Caco-2 (cell line): ENCODE measurements at places on chromosomes 16 and 17. TPM values are rescaled to one million over a fixed set of nuclear protein-coding genes. Genes with fewer than 3 reads are reported as not detected.

DNA sequence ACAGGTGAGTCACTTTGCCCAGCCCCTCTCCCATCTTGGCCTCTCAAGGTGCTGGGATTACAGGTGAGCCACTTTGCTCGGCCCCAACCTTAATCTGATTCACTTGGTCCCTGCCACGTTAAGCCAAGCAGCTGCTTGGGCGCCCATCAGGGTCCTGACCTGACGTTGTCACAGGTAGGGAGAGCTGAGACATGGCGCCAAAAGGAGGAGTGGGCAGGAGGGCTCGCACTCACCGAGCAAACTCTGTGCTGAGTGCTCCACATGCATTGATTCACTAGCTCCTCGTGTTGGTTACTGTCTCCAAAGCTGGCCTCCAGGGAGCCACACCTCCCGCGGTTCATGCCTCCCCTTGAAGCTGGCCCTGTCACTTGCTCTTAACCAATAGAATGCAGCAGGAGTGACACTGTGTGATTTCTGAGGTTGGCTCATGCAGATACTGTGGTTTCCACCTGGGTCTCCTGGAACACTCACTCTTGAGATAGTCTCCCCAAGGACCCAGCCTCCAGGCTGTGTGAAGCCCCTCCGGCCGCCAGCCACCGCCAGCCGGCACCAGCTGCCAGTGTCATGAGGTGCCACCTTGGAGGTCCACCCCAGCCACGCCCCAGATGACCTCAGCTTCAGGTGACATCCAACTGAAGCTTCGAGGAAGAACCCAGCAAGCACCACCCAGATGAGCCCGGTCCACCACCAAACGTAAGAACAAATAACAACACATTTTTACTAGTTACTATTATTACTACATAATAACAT lies 223.0 kb downstream of the GSG1L start:
- H3K4me3 ChIP-seq, result no peak overlapping the region
- no peaks in the 10 kb centered on the region for H3K27me3 ChIP-seq
- no peak for DNase-seq

- peaks cover 47% of the 10 kb centered on the region for H3K4me1 ChIP-seq
- no peaks in the 10 kb centered on the region for H3K27me3 ChIP-seq
- H3K27ac ChIP-seq, result no peak overlapping the region
Observed at GRCh38 chr16:85357924-85358505, 245.7 kb upstream of the CIBAR2 start.

DNA sequence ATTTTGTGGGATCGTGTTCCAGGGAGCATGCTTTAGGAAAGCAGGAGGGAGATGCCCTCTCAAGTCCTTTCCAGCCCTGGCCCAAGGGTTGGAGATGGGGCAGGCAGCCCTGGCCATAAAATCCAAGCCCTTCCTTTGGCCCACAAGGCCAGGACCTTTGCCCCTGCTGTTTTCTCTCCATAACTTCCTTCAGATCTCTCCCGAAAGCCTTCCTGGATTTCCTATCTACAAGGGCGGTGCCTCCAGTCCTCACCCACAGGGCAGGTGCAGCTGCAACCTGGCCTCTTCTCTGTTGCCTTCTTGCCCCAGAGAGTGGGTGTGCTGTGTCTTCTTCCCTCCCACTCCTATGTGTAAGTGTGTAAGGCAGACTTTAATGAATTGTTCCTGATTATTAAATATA lies 8.5 kb upstream of the PDP2 start:
- H3K36me3 ChIP-seq, result no peaks in the 10 kb centered on the region
- H3K27ac ChIP-seq, result no peak overlapping the region
- DNase-seq, result peak; percentile 45
- peaks cover 16% of the 10 kb centered on the region for H3K4me1 ChIP-seq

- no peaks in the 10 kb centered on the region; the same call in 1 of the 2 replicates for H3K4me1 ChIP-seq
- no peaks in the 10 kb centered on the region for H3K36me3 ChIP-seq
- no peak overlapping the region for H3K4me3 ChIP-seq
- no peak for DNase-seq
Observed at GRCh38 chr16:8576141-8577004, 13.9 kb downstream of the TMEM114 start.

DNA sequence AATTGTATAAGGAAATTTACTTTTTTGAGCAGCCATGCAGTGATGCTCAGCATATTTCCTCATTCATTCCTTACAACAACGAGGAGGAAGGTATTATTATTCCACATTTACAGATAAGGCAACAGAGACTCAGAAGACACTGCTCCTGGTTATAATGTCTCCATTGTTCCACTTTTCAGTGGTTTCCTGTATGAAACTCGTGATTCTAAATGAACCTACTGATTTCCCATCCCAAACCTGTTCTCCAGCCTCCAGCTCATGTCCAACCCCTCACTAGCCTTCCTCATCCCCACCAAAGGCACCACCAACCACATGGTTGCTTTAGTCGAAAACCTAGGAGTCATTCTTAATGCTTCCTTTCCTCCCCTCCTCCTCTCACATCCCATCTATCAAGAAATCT lies 12.5 kb upstream of the ERCC4 start:
- H3K4me3 ChIP-seq, result no peak overlapping the region
- no peak overlapping the region for H3K27ac ChIP-seq
- no peak for DNase-seq
- no peaks in the 10 kb centered on the region for H3K27me3 ChIP-seq

DNA sequence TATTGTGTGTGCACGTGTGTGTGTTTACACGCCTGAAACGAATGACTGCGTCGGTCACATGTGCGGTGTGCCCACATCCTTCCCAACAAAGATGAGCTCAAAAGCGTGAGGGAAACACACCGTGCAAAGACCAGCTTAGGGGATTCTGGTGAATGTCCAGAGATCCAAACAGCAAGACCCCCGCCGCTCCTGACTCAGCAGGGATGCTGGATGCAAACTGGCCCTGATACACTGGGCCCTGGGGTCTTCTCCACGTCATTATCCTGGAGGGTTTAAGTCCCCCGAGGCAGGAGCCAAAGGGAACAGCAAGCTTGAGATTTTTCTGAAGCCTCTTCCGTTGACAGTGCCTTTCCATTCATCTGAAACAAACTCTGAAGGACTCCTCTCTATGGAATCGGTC lies 59.2 kb downstream of the TBC1D16 start:
- H3K4me3 ChIP-seq, result no peak overlapping the region
- H3K4me1 ChIP-seq, result peaks cover 14% of the 10 kb centered on the region; the same call in 1 of the 2 replicates
- H3K36me3 ChIP-seq, result no peaks in the 10 kb centered on the region
- DNase-seq, result no peak

GRCh38 chr16:8901320-8901861 lies 19.2 kb downstream of the LITAFD start:
- H3K27ac ChIP-seq, result no peak overlapping the region
- H3K27me3 ChIP-seq, result no peaks in the 10 kb centered on the region
- no peak for DNase-seq
- H3K4me1 ChIP-seq, result no peaks in the 10 kb centered on the region

- H3K4me3 ChIP-seq, result no peak overlapping the region
- H3K4me1 ChIP-seq, result no peaks in the 10 kb centered on the region
- no peak for DNase-seq
- H3K36me3 ChIP-seq, result no peaks in the 10 kb centered on the region
Observed at GRCh38 chr17:48483004-48483403, 47.8 kb downstream of the HOXB1 start.

- no peak overlapping the region for H3K4me3 ChIP-seq
- no peak for DNase-seq
- H3K36me3 ChIP-seq, result no peaks in the 10 kb centered on the region
- H3K27ac ChIP-seq, result no peak overlapping the region
- H3K4me1 ChIP-seq, result no peaks in the 10 kb centered on the region
- H3K27me3 ChIP-seq, result no peaks in the 10 kb centered on the region
Observed at GRCh38 chr16:21164521-21165168, 6.2 kb downstream of the LDAF1 start.

DNA sequence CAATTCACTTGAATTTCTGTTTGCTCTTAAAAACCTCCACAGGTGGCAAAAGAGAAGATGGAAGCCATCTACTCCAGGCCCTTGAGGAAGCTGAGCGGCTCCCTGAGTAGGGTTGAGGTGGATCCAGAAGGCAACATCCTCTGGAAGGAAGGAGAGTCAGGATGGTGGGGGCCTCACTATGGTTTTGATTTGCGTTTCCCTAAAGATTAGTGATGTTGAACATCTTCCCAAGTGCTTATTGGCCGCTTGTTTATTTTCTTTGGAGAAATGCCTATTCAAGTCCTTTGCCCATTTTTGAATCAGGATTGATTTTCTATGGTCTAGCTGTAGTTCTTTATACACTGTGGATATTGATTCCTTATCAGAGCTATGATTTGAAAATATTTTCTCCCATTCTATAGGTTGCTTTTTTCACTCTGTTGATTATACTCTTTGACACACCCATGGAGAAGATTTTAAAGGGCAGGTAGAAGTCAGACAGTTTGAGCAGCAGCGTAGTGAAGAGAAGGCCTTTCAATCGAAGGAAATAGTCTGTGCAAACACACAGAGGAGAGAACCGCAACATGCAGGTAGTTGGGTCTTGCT lies 58.6 kb downstream of the WSB1 start:
- H3K27me3 ChIP-seq, result no peaks in the 10 kb centered on the region
- no peaks in the 10 kb centered on the region for H3K36me3 ChIP-seq
- DNase-seq, result no peak
- peak overlapping the region; percentile 93 for H3K4me3 ChIP-seq
- H3K27ac ChIP-seq, result peak overlapping the region; percentile 99

GRCh38 chr17:60748204-60748603 lies 70.6 kb downstream of the BCAS3 start:
- H3K36me3 ChIP-seq, result no peaks in the 10 kb centered on the region
- DNase-seq, result no peak
- peaks cover 5% of the 10 kb centered on the region; the same call in 1 of the 2 replicates for H3K4me1 ChIP-seq
- H3K4me3 ChIP-seq, result no peak overlapping the region
- no peak overlapping the region for H3K27ac ChIP-seq

- H3K4me1 ChIP-seq, result peaks cover 11% of the 10 kb centered on the region; the same call in 1 of the 2 replicates
- DNase-seq, result no peak
- H3K27ac ChIP-seq, result no peak overlapping the region
- no peak overlapping the region for H3K4me3 ChIP-seq
Observed at GRCh38 chr17:81074875-81075274, 39.9 kb downstream of the BAIAP2 start.

- no peak for DNase-seq
- H3K27me3 ChIP-seq, result no peaks in the 10 kb centered on the region
- H3K4me1 ChIP-seq, result no peaks in the 10 kb centered on the region
- H3K27ac ChIP-seq, result no peak overlapping the region
Observed at GRCh38 chr17:50355701-50356341, 9.9 kb downstream of the XYLT2 start.

DNA sequence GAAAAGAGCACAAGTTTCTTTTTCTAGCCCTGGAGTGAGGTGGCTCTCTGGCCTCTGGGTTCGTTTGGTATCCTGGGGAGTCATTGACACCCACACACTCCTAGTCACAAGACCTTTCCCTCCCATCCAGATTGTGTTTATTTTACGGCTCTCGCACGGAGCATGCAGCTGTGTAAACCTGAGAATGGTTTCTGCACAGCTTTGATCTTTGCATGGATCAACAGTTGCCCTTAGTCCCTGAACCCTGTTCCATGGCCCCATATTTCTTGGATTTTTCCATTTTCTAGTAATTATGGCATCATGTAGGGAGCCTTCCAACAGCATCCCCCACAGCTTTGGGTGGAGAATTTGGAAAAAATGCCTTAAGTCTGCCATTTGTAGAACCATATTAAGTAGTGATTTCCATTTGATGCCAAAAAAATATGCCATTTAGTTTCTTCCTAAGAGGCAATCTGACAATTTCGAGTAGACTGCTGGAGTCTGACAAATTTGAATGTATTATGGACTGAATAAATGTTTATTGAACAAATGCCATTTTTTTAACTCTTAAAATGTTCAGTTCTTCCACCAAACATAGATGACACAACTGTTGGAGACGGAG lies 197.7 kb downstream of the WWOX start:
- H3K4me1 ChIP-seq, result peaks cover 32% of the 10 kb centered on the region
- H3K27ac ChIP-seq, result peak overlapping the region; percentile 72
- peak; percentile 59 for DNase-seq
- H3K27me3 ChIP-seq, result no peaks in the 10 kb centered on the region
- no peak overlapping the region for H3K4me3 ChIP-seq

GRCh38 chr17:29070308-29070707 lies 27.4 kb downstream of the PIPOX start:
- no peak for DNase-seq
- H3K4me3 ChIP-seq, result no peak overlapping the region
- H3K27me3 ChIP-seq, result no peaks in the 10 kb centered on the region
- H3K27ac ChIP-seq, result peak overlapping the region; percentile 8
- H3K36me3 ChIP-seq, result no peaks in the 10 kb centered on the region; the same call in 1 of the 2 replicates

GRCh38 chr16:80288616-80289015 lies 252.2 kb upstream of the DYNLRB2 start:
- no peaks in the 10 kb centered on the region for H3K36me3 ChIP-seq
- H3K4me1 ChIP-seq, result no peaks in the 10 kb centered on the region
- no peak overlapping the region for H3K4me3 ChIP-seq

GRCh38 chr17:21174713-21175112 lies 39.2 kb downstream of the TMEM11 start:
- H3K36me3 ChIP-seq, result no peaks in the 10 kb centered on the region; the same call in 1 of the 2 replicates
- no peak overlapping the region for H3K27ac ChIP-seq
- H3K4me3 ChIP-seq, result no peak overlapping the region
- H3K27me3 ChIP-seq, result no peaks in the 10 kb centered on the region

- no peak overlapping the region for H3K27ac ChIP-seq
- H3K4me1 ChIP-seq, result no peaks in the 10 kb centered on the region
- H3K36me3 ChIP-seq, result no peaks in the 10 kb centered on the region
- H3K4me3 ChIP-seq, result no peak overlapping the region
- no peak for DNase-seq
Observed at GRCh38 chr17:55654022-55654421, 68.6 kb downstream of the TMEM100 start.

DNA sequence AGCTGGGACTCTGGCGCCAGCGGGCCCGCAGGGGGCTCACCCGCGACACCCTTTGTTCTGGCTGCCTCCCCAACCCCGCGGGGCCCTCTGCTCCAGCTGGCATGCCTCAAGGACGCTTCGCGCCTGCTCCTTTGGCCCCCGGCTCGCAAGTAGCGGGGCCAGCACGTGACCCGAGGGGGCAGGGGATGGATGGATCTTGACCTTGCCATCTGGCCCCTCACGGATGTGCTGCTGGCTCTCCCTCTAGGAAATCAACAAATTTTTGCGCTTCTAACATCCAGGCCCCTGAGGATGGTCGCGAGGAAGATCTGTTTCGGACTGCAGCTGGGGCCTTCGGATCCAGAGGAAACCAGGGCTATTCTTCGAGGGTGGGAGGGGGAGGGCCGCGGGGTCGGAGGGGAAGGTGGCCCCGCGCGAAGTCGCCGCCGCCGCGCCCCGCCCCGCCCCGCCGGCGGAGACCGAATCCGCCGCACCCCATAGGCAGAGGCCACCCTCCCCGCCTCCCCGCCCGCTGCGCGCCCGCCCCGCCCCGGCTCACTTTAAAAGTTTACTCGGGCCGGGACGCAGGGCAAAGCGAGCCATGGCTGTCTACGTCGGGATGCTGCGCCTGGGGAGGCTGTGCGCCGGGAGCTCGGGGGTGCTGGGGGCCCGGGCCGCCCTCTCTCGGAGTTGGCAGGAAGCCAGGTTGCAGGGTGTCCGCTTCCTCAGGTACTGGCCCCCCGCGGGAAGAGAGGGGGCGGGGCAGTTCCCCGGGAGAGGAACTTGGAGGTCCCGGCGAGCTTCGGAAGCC lies at the start of gene ACSF2:
Gene ACSF2 (plus strand): TSS at position 537 of the 790 bp plus-strand sequence. CDS start 44 bp downstream, at position 581.
- peaks cover 64% of the 10 kb centered on the region for H3K4me1 ChIP-seq
- peak within 1 kb of the TSS; percentile 54 for H3K27ac ChIP-seq
- no peaks in the 10 kb centered on the region for H3K27me3 ChIP-seq
- no peaks in the 10 kb centered on the region for H3K36me3 ChIP-seq
- peak within 1 kb of the TSS; percentile 74 for H3K4me3 ChIP-seq

Gene PPL
- total RNA-seq, result 61.5 and 68.1 TPM in 2 replicates

Gene IGFALS
- not detected in 2 replicates for total RNA-seq

Gene KRT24
- 0.16 TPM in 1 of 2 replicates, not detected in the other for total RNA-seq

Gene CFAP119
- 4.0 and 4.5 TPM in 2 replicates for total RNA-seq

Gene VMP1
- 277 and 297 TPM in 2 replicates for total RNA-seq

Gene CDH11
- 0.37 TPM in 1 of 2 replicates, not detected in the other for total RNA-seq

Gene TAT
- not detected in 2 replicates for total RNA-seq

Gene CACNG1
- total RNA-seq, result not detected in 2 replicates

Gene KRT36
- total RNA-seq, result not detected in 2 replicates

Gene COA3
- 63.5 and 63.6 TPM in 2 replicates for total RNA-seq

Gene OTOP3
- total RNA-seq, result not detected in 2 replicates
